Left ventricle myocardium inferior (tissue), 1 donor: ENCODE measurements at places on chromosomes 4 and X. TPM values are rescaled to one million over a fixed set of nuclear protein-coding genes. Genes with fewer than 3 reads are reported as not detected.

The TAF9B gene
- total RNA-seq = 21.1 TPM

The ASB5 gene
- 4.3 TPM for total RNA-seq

DNA sequence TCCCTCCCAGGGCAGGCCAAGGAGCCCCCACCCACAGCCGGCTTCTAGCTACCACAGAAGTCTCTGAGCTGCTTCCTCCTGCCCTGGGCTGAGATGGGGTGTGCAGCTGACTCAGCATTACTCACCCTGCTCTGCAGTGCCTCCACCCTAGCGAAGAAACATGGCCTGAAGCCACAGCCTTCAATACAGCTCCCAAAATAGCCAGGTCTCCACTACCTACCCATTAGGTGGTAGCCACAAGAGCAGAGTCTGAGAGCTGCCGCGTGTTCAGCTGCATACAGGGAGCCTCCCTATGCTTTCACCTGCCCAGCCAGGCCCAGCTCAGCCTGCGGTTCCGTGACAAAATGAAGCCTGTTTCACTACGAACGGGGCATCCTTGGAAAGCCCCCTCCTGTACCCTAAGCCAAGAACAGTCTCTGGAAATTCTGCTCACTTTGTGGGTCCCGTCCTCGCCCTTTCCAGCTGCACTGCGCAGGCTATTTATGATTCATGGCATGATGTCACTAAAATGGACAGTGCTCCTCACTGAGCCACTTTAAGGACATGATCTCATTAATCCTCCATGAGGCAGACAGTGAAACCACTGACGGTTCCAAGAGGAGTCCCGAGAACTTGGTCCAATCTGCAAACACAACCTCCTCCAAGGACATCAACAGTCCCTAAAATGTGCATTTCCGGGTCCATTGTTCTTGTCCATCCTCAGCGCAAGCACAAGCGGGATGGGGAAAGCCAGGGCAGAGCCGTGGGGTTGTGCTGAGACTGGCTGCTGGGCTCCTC lies 20.2 kb downstream of the WDR1 start:
- DNase-seq = peak; percentile 64

- no peak for DNase-seq
Observed at GRCh38 chr4:96293806-96294205, 453.9 kb downstream of the PDHA2 start.

DNA sequence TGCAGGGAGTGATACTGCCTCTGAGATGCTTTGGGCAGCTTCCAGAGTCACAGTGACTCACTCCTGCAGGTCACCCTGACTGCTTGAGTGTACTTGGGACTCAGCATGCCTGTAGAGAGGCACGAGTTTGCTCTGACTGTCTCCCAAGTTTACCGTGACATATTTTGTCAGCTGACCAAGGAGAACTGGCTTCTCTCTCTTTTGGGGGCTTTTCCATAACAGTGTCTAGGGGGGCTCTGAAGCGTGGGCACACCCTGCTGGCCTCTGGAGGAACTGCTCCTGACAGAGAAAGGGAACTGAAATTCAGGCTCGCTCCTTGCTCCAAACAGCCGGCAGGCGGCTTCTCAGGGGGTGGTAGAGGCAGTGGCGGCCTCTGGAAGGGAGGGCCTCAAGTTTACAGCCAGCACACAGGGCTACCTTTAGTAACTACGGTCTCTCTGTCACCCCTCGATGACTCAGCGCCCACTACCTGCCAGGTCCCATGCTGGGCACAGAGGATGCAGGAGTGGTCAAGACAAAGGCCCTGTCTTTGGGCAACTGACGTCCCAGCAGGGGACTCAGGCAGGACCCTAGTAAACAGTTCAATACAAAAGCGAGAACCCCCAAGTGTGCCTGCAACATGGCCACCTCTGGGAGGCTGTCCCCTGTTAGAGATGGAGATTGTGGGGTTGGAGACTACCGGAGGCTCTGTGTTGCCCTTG lies 17.8 kb downstream of the ZNF185 start:
- DNase-seq = peak; percentile 15

GRCh38 chr4:109947457-109947856 lies 34.8 kb downstream of the EGF start:
- DNase-seq = no peak

GRCh38 chr4:42398171-42398870 lies 1.0 kb downstream of the SHISA3 start:
- DNase-seq = peak; percentile 21

GRCh38 chr4:834368-835147 lies 8.6 kb upstream of the CPLX1 start:
- DNase-seq = no peak

GRCh38 chr4:86452422-86452891 lies 92.6 kb upstream of the MAPK10 start:
- DNase-seq = no peak

The KLHL34 gene
- 4.7 TPM for total RNA-seq

The MAPK10 gene
- 4.0 TPM for total RNA-seq

The ARAP2 gene
- 2.9 TPM for total RNA-seq

The TGIF2LX gene
- not detected for total RNA-seq

DNA sequence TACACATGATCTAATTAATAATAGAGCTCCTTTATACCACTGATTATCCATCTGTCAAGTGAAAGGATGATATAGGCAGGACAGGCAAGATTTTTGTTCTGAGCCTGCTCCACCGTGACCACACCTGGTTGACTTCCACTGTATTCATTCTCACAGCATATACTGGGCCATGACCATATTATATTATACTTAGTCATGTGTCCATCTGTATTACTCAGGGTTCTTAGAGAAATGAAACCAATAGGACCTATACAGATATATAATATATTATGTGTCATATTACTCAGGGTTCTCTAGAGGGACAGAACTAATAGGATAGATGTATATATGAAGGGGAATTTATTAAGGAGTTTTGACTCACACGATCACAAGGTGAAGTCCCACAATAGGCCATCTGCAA lies 675.1 kb downstream of the GRXCR1 start:
- no peak for DNase-seq

The BGN gene
- total RNA-seq = 84.3 TPM

The HSD17B10 gene
- 109 TPM for total RNA-seq

The SASH3 gene
- total RNA-seq = 2.2 TPM

GRCh38 chr4:48324281-48324680 lies 17.0 kb upstream of the SLAIN2 start:
- no peak for DNase-seq

- no peak for DNase-seq
Observed at GRCh38 chr4:181194096-181194495, 1049.1 kb upstream of the TENM3 start.

The CSAG3 gene
- not detected for total RNA-seq

DNA sequence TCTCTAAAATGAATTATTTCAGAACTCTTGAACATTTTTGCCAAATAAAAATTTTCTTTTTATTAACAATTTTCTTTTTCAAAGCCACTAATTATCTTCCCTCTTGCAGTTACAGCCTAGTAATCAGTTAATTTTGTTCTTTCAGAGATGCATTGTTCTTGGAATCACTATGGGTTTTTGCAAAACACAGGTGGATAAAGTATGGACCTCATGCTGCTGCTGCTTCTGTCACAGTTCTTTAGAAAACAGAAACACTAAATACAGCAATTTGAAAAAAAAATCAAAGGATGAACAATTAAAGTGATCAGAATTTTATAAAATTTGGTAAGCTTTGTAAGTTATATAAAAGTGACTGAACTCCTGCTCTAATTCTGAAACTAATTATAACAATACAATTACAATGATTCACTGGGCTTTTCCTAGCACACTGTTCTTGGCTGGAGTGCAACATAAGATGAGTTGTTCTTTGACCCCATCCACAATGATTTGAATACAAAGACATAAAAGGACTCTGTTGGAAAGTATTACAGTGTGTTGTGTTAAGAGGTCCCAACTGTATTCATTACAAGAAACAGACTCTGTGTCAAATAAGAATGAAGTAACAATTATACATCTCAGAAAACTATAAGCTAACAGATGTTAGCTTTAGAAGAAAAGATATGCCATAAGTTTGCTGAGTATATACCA lies 59.4 kb upstream of the GK2 start:
- DNase-seq = no peak

The KIAA1210 gene
- not detected for total RNA-seq

DNA sequence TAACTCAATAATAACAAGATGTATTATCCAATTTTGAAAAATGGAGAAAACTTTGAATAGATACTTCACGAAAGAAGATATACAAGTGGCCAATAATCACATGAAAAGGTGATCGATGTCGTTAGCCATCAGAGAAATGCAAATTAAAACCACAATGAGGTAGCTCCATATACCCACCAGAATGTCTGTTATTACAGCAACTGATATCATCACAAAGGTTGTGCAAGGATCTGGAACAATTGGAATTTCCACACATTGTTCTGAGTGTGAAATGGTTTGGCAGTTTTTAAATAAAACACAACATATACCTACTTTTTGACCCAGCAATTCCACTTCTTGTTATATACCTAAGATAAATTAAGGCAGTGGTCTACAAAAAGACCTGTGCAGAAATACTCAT lies 71.7 kb downstream of the IRS4 start:
- no peak for DNase-seq

The CT45A1 gene
- total RNA-seq = not detected

DNA sequence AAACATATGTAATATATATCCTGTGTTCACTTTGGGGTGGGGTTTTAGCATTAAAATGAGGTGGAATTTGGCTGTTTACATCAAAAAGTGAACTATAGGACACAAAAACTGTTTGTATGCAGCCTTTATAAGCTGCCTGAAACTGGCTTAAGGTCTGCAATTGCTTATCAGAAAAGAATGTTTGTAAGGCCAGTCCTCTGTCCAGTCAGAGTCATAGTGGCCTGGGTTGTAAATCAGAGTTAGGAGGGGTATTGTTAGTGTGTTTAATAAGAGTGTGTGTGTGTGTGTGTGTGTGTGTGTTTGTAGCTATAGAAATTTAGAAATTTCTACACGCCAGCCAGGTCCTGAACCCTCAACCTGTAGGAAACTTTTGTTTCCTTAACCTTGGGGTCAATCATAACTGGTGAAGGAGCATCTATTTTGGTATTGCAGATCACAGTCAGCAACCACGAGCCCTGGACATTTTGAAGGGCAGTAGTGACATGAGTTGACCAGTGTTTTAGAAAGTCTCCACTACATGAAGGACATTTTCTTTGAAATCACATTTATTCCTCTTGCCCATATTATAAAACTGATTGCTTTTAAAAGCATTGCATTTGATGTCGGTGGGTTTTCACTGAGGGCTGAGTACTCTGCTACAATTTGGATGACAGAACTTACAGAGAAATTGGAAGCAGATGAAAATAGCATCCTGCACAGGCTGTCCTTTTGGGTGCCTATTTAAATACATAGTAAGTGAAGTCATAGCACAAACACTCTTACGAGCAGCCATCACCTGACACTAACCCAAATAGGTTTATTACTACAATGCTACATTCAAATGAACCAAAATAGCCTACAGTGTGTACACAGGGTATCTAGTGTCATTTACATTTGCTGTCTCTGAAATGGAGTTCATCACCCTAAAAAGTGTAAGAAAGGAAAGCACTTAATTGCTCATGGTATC lies 11.2 kb upstream of the TMEM154 start:
- no peak for DNase-seq

- DNase-seq = no peak
Observed at GRCh38 chr4:103449296-103450023, 251.3 kb upstream of the CENPE start.

The BST1 gene
- total RNA-seq = 2.7 TPM

DNA sequence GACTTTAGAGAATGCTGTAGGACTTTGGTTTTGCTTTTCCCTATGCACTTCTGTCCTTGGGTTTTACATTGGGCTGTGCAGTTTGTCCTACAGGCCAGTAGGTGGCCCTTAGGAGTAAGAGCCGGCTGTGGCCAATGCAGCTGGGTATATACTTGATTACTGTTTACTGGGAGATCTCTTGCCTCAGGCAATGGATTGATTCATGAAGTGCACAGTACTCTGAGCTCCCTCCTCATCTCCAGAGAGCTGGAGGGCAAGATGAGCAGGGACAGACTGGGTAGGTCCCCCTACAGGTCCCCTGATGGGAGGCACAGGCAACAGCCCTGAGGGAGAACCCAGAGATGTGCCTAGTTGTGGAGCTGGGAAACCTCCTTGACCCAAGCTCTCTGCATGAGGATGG lies 103.8 kb upstream of the QRFPR start:
- no peak for DNase-seq

The NDNF gene
- 6.8 TPM for total RNA-seq

DNA sequence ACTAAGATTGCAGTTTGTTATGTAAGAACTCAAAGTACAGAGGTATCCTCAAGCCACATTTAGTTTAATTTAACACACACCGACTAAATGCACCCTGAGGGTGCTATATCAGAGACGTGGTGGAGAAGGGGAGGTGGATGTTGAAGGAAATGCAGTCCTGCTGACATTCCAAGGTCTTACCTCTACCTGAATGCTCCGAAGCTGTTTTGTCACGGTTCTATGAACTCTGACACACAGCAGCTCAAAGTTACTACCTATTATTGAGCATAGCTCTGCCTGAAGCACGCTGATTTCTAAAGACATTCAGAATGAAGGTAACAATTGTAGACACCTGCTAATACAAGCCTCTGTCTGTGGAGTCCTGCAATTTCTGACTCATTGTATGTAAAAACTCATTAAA lies 6.7 kb downstream of the CC2D2A start:
- no peak for DNase-seq

DNA sequence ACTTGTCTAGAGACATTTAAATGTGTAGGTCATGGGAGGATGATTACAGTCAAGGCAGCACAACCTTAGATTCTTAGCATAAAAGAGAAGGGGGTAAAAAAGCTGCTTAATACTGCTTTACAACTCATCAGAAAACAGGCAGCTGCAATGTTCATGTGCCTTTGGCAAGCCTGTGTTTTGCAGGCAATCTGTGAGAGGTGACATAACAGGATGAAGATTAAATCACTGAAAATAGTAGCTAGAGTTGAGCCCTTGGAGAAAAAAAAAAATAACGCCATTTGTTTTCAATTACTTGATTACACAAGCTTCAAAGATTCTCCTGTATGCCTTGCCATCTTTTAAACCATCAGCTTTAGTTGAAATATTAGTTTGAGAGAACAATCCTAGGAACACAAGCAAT lies 847.6 kb upstream of the LCORL start:
- DNase-seq = no peak

- no peak for DNase-seq
Observed at GRCh38 chrX:11967986-11968869, 170.0 kb upstream of the FRMPD4 start.

DNA sequence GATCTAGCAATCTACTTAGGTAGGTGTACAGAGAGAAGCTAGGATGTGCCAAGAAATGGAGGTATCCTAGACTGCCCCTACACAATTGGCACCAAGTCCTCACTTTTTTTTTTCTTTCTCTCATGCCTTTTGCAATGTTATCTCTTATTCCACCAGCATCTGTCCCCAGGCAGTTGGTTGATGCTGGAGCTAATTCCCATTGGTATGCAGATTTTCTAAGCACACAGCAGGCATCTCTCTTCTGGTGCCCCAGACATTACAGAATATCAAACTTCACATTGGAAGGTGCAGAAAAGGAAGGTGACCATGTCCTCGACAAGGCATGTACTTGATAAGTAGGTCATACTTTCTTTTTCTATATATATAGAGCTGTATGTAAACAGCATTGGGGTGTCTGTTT lies 21.6 kb downstream of the LUZP4 start:
- DNase-seq = no peak

DNA sequence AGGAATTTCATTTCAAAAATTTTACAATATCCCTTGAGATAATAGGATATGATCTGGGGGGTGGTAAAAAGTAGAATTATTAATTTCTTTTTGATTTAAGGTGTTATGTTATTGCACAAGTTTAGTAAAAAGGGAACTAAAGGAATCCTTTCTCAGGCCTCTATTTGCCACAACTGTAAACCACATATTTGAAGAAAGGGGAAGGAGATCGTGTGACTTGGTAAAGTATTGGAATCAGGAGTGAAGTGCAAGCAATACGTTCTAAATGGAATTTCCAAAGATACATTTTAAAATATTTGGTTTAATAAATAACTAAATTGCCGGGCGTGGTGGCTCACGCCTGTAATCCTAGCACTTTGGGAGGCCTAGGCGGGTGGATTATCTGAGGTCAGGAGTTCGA lies 35.3 kb upstream of the SCRG1 start:
- no peak for DNase-seq
